ENCODE measurements at places on chromosomes 5 and 9.

DNA sequence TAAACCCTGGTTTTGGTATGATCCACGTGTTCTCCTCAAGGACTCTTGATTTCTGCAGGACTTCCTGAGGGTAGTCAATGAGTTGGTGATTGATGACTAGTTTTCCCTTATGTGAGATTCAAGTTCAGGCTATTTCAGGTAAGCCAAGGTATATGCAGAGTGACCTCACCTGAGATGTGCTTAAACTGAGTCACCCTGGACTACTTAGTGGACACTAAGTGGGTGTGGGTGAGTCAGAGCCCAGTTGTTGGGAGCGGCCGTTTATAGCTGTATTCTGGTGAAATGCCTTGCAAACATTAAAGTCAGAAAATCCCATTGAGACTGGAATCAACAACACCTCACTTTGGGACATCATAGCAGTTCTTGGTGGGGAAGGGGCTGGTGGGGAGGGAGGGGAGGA is 62.9 kb downstream of the SLC28A3 start:
- no peak for DNase-seq

- no peak for DNase-seq
Observed at GRCh38 chr5:38872826-38873225, 27.0 kb downstream of the OSMR start.

DNA sequence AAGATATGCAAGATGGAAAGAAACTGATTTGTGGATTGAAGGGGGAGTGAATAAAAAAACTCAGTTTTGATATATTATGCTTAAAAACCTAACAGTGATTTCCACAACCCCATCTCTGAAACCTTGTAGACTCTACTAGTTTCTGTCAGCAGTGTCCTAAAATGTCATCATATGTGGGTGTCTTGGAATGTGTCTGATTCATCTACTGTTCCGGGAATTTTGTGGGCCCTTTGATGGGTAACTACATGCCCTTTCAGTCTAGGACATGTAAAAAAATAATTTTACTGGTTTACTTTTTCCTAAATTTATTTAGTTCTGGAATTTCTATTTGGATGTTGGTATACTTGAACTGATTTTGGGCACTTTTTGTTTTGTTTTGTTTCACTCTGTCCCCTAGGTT is 118.9 kb upstream of the NMUR2 start:
- no peak for DNase-seq

DNA sequence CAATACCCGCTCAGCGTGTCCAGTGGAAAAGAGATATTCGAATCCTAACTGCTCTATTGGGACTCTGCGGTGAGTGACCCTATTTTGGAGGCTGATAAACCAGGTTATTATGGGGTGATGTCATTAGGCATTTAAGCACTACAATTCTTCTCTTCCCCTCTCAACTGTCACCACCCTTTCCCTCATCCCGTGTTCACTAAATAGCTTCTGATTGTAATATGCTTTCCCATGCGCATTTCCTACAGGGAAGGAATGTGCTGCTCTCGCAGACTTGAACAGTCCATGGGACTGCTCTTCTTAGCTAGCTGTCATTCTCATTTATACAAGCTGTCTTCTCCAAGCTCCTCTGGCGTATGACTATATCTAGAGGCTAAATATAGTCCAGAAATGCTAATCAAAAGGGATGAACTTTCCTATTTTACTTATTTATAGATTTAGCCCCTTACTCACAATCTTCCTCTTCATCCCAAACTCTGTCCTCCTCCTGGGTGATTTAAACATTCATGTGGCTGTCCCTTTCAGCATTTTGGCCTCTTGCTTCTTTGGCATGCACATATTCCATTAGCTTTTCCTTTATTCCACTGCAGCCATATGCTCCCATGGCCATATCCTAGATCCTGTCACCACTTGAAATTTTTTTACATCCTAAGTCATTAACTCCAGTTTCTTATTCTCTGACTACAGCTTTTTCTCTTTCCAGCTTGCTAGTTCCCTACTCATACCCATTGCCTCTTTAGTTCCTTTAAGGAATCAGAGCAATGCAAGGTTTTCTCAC is 39.6 kb upstream of the CSNK1G3 start:
- no peak for DNase-seq

DNA sequence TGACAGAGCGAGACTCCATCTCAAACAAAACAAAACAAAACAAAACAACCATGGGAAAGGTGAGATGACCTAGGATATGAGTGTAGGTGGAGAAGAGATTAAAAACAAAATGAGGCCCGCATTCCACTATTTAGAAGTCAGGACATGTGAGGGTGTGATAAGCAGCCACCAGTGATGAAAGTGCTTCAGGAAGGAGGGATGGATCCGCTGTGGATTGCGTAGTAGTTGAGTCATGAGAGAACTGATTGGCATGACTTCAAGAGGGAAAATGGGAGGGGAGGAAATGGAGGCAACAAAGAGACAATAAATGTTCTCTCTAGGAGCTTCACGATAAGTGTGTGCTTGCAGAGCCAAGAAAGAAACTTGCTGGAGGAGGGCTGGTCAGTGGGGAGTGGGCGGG is 367.6 kb downstream of the ARL15 start:
- no peak for DNase-seq

- DNase-seq, result no peak
Observed at GRCh38 chr5:24401773-24402172, 243.0 kb downstream of the CDH10 start.
